ENCODE measurements at places on chromosomes 5 and 9.

DNA sequence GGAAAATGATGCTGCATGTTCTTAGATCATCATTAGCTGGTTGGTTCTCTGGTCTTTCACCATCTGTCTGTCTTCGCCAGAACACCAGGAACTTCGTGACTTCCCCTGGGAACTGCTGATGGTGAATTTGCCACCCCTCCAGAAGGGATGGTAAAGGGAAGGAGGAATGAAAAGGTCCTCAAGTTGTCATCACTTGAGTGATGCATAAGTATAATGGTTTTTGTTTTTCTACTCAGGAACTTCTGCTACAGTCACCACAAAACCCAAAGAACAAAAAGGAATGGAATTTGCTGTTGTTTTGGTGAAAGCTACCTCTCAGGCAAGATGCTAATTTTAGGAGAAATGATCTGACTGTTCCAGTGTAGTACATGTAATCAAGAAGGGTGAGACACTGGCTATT lies 328.4 kb downstream of the ARHGEF28 start:
- no peak for DNase-seq

- no peak for DNase-seq
These were observed 570.7 kb downstream of the ELAVL2 start for GRCh38 chr9:23255346-23255745.

GRCh38 chr5:24633715-24634325 lies 11.0 kb downstream of the CDH10 start:
- DNase-seq, result peak; percentile 17

DNA sequence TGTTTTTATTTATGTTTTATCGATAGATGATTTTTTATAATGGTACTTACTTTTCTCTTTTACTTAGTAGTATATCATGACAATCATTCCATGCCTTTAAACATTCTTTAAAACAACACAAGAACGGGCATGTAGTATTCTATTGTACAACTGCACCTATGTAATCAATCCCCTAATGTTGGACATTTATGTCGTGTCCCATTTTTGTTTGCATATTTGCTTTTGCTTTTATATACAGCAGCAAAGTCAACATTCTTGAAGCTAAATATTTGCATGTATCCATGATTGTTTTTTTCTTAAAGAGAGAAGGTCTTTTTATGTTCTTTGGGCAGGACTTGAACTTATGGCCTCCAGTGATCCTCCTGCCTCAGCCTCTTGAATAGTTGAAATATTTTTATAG lies 527.0 kb upstream of the CLINT1 start:
- DNase-seq, result no peak

GRCh38 chr5:124669956-124670721 lies 76.3 kb downstream of the ZNF608 start:
- DNase-seq, result no peak

DNA sequence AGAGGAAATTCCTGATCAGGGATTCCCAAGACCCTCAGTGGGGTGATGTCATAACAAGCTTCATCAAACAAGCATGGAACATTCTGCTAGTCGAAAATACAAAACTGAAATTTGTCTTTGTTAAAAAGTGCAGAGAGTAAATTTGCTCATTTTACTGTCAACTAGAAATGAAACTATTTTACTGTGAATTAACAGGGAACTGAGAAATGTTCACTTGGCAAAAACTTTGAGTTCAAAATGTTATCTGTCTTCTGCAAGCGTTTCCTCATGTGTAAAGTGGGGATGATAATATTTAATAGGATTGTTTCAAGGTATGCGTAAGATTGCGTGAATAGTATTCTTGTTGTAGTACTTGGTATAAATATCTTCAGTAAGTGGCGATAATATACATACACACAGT lies 45.4 kb downstream of the ALDH1A1 start:
- DNase-seq, result no peak

DNA sequence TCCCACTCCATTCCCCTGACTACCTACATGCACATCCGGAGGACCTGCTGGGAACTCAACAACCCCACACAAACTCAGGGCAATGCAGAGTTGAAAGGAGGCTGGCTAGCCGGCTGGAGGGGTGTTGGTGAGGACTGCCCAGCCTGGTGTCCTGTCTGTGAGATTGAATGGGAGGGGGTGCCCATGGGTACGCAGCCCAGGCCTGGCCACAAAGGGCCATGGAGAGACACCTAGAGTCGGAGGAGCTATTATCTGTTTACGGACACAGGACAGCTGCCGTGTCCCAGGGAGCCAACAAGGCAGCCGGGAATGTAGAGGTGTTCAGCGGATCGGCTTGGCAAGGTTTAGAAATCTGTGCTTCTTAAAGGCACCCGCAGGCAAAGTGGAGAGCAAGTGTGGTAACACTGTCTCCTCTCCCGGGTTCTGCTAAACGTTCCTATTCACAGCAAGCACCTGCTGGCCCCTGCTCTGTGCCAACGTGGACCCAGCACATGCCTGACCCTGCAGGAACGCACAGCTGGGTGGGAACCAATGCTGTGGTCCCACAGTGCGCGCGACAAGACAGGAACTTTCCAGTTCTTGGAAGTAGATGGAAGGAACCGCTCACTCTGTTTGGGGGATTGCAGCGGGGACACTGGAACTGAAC lies 166.7 kb downstream of the DAB2IP start:
- DNase-seq, result no peak

DNA sequence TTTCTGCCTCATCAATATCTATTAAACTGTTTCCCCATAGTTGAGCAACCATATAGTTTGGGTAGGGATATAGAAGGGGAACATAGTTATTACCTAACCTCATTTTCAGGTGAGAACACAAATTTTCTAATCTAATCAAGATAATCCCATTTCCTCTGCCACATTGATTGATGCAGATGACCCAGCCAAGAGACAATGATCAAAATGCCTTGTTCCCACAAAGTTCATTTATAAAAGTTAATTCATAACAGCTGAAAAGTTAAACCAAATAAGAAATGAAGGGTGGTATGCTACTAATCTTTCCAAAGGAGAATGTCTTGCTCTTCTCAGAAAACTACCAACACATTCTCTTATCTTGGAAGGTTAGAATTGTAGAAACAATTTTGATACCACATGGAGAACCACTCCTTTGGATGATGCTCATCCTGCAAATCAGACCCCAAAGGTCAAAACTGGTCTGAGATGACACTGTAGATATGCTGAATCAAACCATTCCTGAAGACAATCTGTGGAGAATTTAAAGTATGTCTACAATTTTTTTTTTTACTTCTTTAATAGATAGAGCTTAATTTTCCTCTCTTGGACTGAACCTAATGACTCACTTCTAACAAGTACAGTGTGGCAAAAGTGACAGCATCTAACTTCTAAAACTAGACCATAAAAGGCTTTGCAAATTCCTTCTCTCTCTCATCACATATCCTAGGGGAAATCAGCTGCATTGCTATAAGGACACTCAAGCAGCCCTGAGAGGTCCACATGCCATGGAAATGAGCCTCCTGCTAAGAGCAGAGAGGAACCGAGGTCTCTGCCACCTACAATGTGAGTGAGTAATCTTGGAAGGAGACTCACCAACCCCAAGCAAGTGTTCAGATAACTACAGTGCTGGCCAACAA lies 586.7 kb upstream of the TUSC1 start:
- DNase-seq, result peak; percentile 93

DNA sequence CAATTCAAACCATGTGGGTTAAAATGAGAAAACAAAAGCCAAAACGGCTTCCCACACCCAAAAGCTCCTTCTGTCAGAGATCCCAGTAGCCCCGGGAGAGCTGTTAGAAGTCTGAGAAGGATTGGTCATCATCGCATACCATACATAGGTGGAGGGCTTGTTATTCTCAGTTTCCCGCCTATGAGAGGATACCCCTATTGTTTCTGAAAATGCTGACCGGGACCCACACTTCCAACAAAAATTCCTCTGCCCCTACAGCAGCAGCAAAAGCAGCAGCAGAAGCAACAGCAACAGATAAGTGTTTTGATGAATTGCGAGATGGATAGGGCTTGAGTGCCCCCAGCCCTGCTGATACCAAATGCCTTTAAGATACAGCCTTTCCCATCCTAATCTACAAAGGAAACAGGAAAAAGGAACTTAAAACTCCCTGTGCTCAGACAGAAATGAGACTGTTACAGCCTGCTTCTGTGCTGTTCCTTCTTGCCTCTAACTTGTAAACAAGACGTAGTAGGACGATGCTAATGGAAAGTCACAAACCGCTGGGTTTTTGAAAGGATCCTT lies at the start of gene TEK:
Gene TEK (plus strand): TSS at position 245 of the 561 bp plus-strand sequence. CDS start 366 bp downstream, outside the sequence.
- DNase-seq, result no peak

DNA sequence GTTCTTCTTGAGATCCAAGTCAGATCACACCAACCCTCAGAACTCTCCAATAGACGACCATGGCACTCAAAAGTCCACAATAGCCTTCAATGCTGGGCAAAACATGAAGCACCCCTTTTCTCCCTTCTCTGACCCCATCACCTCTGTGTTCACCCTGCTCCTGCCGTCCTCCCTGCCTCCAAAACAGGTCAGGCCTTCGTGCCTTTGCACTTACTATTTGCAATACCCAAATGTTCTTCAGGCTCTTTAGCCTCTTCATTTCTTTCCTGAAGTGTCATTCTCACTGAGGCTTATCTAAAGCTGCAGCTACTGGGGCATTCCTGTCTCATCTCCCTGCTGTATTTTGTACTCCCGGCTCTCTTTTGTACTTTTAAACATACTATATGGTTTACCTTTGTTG lies 2.0 kb upstream of the ROPN1L start:
- DNase-seq, result no peak

DNA sequence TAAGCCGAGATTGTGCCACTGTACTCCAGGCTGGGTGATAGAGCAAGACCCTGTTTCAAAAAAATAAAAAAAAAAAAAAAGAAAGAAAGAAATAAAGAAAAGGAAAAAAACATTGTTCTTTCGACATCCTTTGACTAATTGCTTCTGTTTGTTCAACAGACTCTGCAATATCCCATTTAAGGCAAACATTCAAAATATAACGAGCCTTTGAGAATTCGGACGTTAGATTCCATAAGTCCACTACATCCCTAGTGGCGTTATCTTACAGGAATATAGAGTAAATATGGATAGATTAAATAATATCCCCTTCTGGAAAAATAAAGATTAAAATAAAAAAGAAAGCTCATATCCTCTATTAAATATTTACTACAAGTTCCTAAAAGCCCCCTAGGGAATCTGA lies 27.0 kb upstream of the HOMER1 start:
- DNase-seq, result no peak

- no peak for DNase-seq
These were observed 8.3 kb upstream of the CXXC5 start for GRCh38 chr5:139639619-139640380.

DNA sequence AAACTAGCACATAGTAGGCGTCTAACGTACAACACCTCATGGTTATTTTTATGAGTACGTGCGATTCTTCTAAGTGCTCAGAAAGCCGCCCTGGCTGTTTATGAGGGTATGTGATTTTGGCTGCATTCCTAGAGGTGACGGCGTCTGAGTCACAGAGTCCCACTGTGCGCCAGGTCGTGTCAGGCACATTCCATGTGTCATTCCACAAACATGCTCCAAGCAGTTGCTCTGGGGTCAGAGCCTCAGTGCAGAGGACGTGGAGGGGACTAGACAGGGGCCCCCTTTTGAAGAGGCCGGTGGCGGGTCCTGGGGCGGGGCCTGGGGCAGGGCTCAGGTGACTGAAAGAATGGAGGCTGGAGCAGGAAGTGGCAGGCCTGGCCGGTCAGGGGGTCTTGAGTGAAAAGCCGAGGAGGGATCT lies 51.9 kb downstream of the NEK6 start:
- DNase-seq, result peak; percentile 87

- DNase-seq, result no peak
These were observed 10.4 kb downstream of the CCL28 start for GRCh38 chr5:43401827-43402226.

DNA sequence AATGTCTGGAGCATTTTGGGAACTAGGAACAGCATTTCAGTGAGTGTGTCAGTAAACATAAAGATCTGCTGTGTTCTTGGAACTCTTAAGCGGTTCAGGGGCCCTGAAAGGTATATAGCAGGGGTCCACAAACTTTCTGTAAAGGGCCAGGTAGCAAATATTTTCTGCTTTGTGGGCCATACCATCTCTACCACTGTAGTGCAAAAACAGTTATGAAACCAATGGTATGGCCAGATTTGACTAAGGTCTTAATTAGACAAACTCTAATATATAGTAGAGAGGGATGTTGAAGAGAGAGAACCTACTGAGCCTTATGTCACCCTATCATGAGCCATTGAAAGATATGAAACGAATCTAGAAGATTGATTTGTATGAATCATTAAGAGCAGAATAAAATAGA lies 5.3 kb downstream of the TNPO1 start:
- no peak for DNase-seq

DNA sequence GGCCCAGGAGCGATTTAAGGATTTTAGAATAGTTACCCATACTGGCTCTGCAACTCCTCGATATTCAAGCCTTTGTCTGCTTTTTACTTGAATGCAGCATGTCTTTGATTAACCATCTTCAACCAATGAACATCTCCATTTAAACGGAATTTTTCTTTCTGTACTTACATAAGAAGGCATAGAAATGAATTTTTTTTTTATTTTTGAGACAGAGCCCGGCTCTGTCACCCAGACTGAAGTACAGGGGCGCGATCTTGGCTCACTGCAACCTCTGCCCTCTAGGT lies 825 bp upstream of the RIOK2 start:
- no peak for DNase-seq

- no peak for DNase-seq
These were observed 232.2 kb upstream of the VLDLR start for GRCh38 chr9:2389404-2389803.

DNA sequence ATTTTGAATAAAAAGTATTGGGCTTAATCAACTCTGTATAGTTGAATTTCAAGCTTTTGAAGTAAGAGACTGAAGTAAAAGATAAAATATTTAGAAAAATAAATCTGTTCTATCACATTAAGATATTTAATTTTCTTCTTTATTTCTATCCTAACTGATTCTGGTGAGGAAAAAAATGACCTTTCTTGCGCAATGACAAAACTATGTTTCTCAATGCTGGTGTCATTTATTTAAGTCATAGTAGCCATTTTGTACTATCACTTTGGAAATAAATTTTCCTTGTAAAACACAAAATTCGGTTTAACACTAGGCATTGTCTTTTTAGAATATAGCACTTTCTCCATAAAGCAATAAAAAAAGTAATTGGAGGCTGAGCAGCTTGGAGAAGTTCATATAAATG lies 728.0 kb downstream of the CDH9 start:
- no peak for DNase-seq

DNA sequence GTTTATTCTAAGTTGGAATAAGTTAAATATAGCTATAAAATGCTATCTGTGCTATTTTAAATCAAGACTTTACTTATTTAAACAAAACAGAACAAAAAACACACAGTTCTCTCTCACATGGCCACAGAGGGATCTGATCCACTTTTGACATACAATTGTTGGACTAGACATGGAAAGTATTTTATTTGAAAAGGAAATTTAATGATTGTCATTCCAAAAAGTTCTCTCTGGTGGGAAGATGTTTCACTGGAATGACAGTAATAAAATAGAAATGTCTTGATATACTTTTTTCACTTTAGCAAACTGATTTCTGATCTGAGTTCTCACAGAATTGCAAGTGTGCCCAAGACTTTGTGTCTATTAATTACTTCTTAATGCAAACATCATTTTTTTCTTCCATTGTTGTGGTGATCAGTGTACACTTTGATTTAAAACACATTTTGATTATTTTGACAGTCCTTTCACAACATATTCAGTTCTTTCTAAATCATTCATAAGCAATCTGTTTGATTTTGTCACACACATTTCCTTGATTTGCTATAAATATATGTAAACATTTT lies 30.1 kb upstream of the MINAR2 start:
- no peak for DNase-seq
